ENCODE measurements at places on chromosomes 7 and 10.

GRCh38 chr7:751826-752225 lies 24.7 kb upstream of the PRKAR1B start:
- no peak for DNase-seq

DNA sequence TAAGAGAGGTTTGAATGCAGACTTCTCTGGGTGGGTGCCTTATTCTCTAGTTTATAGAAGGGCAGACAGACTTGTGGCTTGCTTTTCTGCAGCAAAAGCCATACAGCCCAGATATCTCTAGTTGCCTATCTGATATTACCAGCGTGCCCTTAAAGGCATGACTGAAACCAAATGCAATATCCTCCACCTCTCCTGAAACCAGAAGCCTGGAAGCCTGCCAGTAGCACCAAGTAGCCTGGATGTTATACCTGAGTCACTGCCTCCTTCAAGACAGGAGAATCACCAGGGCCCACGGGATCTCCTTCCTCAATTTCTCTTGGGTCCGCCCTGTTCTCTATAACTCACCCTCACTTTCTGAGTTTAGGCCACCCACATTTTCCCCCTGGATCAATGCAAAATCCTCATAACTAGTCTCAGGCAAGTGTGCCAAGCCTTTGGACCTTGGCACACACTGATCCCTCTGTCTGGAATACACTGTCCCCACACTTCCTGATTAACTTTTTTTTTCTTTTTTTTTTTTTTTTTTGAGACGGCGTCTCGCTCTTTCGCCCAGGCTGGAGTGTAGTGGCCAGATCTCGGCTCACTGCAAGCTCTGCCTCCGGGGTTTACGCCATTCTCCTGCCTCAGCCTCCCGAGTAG lies 638.4 kb downstream of the GALNT17 start:
- DNase-seq = no peak

GRCh38 chr7:1944619-1945210 lies 274.6 kb downstream of the ELFN1 start:
- DNase-seq = no peak

GRCh38 chr7:69787736-69788431 lies 189.6 kb downstream of the AUTS2 start:
- DNase-seq = no peak

DNA sequence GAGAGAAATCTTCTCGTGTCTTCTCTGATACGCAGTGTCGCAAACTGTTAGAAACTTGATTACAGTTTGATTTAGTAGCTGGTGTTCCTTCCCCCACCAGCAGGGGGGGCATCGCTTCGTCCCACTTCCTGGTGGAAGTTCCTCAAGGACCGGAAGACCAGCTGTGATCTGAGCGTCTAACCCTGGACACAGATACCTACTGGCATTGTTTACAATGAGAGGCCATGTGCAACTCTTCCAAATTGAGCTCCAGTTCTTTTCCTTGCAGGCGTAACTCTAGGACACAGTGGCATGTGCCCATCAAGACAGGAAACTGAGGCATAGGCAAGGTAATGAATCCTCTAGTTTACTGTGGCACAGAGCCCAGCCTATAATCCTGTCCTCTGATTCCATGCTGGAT lies 219.0 kb downstream of the CCDC3 start:
- DNase-seq = peak; percentile 55

DNA sequence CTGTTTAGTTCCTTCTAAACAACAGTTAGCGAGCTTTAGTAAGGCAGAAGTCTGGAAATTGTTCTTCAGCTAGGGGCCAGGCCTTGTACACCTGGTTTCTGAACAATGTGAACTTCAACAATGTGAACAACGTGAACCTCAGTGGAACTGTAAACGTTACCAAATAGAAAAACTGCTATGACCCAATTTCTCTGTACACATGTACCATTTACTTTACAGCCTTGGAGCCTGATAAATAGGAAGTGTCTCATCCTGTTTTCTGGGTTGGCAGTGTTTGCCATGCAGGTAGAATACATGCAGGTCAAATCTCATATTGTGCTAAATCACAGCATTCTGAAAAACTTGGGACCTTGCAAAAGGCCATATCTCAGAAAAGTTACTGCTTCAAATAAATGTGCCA lies 1.6 kb downstream of the STEAP4 start:
- no peak for DNase-seq

DNA sequence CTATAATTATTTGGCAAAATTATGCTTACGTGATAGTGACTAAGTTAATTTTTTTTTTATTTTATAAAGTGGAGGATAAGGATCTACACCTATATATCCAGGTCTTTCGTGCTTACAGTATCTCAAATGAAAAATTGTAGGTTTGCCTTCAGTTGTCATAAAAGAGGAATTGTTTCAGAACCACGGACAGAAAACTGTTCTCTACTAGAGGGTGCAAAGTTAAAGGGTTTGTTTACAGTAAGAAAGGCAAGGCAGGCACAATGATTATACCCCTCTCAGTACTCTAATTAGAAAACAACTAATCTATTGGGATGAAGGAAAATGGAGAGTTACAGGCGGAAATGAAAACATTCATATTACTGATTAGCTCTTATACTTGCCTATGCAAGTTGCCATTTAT lies 1.5 kb downstream of the PCLO start:
- no peak for DNase-seq

DNA sequence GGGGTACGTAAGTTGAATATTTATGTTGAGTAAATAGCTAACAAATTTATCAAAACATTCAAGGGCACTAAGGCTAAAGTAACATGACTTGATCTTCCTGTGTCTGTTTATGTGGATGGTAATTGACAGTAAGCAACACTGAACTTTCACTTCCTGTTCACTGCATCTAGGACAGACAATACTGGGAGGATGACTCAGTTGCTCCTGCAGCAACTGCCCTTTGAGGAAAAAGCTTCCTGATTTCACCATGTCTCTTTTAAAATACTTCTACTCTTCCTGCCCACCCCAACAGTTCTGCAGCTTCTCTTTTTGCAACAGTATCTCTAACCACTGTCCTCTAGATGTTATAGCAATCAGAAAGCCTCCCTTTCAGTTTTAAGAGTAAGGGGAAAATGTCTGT lies 76.6 kb upstream of the HGF start:
- DNase-seq = no peak

DNA sequence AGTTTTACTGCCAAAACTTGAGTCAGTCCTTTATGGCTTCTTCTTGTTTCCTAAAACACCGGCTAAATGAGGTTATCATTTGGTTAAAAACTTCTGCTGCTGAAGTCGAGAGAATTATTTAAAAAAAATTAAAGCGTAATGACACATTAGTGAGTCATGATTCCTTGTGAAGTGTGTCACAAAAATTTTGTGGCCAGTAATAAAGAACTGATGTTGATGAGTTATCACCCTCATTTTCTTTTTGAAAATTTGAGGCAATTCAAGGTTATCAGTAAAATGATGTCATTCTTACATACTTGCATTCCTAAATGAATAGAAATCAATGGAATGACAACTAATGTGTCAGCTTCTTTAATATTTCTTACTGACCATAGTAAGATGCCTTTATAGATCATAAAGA lies 427.4 kb downstream of the SORCS3 start:
- DNase-seq = no peak

GRCh38 chr7:84975586-84976185 lies 211.2 kb downstream of the SEMA3D start:
- no peak for DNase-seq

DNA sequence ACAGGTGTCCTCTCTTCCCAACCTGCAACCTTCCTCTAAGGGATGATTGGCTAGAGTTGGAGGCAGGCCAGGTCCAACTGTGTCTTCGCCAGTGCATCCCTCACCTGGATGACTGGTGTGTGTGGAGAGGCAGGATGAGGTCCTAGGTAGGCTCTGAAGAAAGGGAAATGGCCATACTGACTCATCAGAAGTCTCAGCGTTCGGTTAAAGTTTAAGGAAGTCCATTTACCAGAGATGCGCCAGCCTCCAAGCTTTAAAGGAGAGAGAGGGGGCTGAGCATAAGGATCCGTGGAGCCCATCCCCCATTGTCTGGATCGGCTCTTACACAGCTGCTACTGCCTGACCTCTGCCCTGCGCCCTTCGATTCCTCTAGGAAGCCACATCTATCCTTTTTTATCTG lies 4.4 kb downstream of the KEL start:
- no peak for DNase-seq

DNA sequence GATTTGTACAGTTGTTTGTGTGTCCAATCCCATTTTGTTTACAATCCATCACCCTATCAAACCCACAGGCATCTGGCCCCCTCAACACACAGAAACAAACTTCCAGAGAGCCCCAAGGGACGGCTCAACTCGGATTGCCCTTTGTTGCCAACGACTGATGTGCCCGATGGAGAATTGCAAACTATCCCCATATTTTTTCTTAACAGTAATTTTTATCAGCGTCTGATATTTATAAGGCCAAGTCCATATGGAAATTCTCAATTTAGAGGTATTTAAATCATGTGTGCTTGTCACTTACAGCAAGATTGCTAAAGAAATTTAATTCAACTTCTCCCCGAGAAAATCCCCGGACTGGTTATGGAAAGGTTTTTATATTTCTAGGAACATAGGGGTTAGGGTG lies 113.9 kb upstream of the NPS start:
- DNase-seq = no peak

- DNase-seq = peak; percentile 17
Observed at GRCh38 chr10:43809211-43809930, 160.7 kb upstream of the ZNF32 start.

DNA sequence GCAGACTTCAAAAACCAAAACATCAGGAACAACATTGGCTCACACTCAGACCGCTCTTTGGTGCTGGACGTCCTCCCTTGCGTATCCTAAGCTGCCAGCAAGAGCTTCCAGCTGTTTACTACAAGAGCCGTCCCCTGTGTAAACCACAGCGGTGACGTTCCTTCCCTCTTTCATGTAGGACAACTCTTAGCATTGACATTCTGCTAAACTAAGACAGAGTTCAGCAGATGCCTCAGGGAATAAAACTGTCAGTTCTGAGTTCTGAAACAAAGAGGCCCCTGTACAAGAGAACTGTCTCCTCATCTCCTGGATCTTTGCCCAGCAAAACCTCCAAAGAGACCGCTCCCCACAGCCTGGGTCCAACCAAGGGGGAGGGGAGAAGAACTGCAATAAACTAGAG lies 57.8 kb upstream of the OPALIN start:
- DNase-seq = no peak

DNA sequence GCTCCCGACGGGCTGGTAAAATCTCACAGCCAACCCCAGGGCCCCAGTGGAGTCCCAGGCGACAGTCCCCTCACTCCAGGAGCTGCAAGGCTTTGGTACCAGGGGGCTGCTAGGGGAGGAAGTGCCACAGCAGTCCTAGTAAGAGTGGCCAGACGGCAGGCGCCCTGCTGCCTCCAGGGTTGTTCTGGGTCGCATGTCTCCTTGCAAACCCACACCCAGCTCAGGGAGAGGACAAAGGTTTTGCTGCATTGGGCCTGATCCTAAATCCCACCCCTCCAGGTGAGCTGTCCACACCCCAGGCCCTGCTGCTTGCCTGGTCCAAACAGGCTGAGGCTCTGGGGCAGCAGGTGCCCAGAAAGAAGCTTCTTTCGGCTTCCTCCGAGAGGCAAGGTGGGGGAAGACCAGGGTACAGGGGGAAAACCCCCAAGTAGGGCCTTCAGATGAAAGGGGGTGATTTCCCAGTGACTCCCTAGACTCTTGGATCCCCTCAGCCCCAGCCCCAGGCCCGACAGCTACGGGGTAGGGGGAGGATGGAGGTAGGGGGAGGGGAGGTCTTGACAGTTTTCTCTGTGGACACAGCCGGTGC lies 4.2 kb upstream of the KCP start:
- no peak for DNase-seq

GRCh38 chr7:108012499-108013430 lies 9.8 kb upstream of the LAMB1 start:
- DNase-seq = no peak

- no peak for DNase-seq
Observed at GRCh38 chr10:3071405-3072198, 4.3 kb downstream of the PFKP start.

- peak; percentile 32 for DNase-seq
Observed at GRCh38 chr10:63083904-63084689, 49.0 kb upstream of the NRBF2 start.

DNA sequence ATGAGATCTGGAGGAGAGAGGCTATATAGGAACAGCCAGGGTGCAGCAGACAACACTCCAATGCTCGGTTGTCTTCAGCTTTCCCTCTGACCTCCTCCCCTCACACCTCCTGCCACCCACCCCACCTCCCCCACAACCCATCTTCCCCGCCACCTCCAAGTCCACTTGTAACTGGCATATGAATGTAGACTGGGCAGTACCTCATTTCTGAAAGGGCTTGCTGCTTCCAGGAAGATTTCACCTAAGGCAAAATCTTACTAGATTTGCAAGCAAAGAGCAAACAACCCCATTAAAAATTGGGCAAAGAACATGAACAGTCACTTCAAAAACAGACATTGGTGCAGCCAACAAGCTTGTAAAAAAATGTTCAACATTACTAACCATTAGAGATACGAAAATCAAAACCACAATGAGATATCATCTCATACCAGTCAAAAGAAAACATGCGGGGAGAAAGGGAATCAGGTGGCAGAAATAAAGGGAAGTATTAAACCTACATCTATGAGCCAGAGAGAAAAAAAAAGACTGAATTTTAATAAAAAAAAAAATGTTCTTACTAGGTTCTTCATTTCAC lies 164.6 kb upstream of the C1GALT1 start:
- no peak for DNase-seq

- no peak for DNase-seq
Observed at GRCh38 chr7:15820319-15820718, 133.8 kb upstream of the MEOX2 start.

- no peak for DNase-seq
Observed at GRCh38 chr7:28714459-28715120, 243.5 kb downstream of the TRIL start.

- peak; percentile 33 for DNase-seq
Observed at GRCh38 chr7:30445770-30446169, 32.8 kb downstream of the NOD1 start.

DNA sequence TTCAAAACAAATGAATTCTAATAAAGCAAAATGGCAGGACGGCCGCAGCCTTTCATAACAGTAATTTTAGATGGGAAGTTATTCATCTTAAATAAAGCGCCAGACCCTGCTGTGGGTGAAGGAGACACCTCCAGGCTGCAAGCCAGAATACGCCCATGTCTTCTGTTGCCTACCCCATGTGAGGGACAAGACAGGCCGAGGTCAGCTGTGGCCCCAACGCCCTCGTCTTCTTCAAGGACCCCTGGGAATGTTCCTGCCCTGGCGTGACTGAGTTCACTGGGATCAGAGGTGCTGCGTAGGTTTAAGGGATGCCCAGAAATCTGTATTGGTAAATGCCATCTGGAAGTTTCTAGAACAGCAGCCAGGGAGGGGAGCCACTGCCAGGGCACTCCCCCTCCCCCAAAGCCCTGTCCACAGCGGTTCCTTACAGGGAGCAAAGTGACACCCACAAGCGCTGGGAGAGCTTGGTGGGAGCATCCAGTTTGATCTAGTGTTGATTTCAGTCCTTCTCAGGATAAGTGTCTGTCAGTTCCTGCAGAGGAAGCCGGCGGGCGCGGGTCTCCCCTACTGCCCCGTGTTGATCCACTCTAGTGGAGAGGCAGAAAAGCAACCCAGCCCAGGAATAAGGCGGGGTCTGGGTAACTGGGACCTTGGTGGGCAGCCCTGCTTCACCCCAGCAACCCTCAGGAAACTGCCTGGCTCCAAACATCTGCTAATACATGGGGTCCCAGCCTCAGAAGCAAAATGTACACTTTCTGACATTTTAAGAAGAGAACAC lies 20.6 kb downstream of the PAPOLB start:
- no peak for DNase-seq
